ENCODE measurements at places on chromosomes 5 and 9. TPM values are rescaled to one million over a fixed set of nuclear protein-coding genes. Genes with fewer than 3 reads are reported as not detected.

DNA sequence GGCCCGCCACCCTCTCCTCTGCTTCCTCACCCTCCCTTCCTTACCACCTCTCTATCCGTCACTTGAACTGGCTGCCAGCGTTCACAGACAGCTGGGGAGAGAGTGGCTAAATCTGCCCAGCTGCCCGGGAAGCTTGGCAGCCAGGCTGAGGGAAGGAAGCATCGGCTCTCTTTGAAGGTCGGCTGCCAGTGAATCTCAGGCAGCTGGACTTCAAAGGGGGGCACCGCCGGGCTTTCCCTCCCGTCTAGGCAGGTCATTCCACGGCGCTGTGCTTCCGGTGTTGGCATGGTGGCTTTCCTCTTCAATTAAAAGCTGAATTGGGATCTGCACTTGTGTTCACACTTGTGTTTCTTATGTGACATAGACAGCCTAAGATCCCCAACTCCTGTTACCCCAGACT is 174.0 kb downstream of the GDNF start:
- DNase-seq: peak; percentile 48

- no peak for DNase-seq
Measured at GRCh38 chr5:3987867-3988266, 392.2 kb downstream of the IRX1 start.

The IRX4 gene
- not detected for total RNA-seq

GRCh38 chr5:140249536-140249935 is 53.4 kb downstream of the PFDN1 start:
- DNase-seq: no peak

DNA sequence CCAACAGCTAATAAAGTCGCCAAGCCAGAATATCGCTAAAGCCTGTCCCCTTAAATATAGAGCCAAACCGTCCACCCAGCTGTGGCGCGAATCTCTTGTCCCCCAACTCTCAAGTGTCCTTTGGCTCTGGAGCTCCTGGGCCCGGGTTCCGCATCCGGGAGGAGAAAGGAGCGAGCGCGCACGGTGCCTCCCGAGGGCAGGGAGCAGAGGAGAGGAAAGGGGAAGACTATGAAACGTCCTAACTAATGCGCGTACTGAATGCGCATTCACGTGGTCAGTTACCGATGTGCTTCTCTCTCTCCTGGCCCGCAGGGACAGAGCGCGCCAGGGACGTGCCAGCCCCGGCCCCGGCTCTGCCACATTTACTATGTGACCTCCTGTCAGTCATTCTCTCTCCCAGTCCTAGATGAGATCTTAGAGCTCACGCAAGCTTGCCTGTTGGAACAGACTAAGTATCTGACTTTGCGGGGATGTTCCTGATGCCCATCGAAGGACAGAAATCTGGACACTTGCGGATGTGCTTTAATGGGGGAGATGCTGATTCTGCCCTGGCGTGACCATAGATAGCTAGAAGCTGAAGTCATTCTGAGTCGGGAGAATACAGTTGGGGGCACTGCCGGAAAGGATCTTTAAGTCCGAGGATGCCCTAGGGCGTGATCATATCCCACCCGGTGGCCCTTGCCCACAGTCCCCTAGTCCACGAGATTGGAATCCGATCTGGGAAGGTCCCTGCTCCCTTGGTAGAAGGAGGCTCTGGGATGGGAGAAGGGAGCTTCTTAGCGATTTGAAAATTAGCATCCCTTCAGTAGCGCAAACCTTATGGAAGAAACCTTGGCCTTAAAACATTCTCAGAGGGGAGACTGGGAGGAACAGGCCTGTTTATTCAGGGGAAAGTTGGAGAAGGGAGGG is 5.7 kb upstream of the EBF1 start:
- no peak for DNase-seq

GRCh38 chr9:121199921-121200320 is 1.7 kb downstream of the RAB14 start:
- no peak for DNase-seq

The PNPLA7 gene
- 21.6 TPM for total RNA-seq

- DNase-seq: no peak
Measured at GRCh38 chr5:40717281-40717680, 37.6 kb downstream of the PTGER4 start.

DNA sequence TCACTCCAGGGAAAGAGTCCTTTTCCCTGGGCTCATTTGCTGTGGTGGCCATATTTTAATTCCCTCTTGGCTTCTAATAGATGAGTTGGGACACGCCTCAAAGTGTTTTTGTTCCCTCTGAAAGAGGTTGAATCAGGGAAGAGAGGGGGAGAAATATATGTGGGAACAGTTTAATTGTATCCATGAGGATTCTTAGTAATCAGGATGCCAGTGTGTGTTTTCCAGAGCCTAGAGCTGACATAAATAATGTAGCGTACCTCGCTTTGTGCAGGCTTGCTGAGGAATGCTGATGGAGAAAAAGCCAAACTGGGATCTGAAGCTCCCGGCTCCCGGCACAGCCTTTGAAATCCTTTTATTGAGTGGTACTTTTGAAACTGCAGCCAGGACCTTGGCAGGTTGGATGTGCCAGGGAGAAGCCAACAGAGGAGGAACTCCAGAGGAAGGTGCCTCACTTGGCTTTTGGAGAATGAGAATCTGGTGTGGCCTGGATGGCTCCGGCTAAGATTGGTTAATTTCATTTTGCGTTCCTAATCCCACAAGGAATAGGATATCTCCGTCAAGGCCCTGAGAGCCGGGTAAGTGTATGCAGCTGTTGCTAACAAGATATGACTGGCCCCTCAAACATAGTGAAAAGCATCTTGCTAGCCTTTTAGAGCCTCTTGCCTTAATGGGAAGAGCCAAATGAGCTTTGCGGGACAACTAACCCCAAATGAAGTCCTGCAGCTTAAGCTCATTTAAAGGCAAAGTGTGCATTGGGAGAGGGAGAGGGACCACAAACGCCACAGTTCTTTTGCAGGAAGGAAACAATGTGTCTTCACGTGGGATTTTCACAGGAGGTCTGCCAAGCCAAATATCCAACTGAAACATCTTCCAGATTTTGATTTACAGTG is 471.1 kb upstream of the WWC1 start:
- DNase-seq: no peak

- DNase-seq: peak; percentile 91
Measured at GRCh38 chr9:98146101-98146991, 27.3 kb upstream of the TRIM14 start.
